Stimulated activated CD8-positive, alpha-beta memory T cell treated with anti-CD3 and anti-CD28 coated beads, Interleukin-4, amount 100 ng/mL, for 4 hours (primary cell): ENCODE measurements at places on chromosomes 7 and 10.

GRCh38 chr10:33215635-33216034 is 118.8 kb downstream of the NRP1 start:
- no peak for DNase-seq

- no peak for DNase-seq
Observed at GRCh38 chr7:82384051-82384464, 59.5 kb downstream of the CACNA2D1 start.

DNA sequence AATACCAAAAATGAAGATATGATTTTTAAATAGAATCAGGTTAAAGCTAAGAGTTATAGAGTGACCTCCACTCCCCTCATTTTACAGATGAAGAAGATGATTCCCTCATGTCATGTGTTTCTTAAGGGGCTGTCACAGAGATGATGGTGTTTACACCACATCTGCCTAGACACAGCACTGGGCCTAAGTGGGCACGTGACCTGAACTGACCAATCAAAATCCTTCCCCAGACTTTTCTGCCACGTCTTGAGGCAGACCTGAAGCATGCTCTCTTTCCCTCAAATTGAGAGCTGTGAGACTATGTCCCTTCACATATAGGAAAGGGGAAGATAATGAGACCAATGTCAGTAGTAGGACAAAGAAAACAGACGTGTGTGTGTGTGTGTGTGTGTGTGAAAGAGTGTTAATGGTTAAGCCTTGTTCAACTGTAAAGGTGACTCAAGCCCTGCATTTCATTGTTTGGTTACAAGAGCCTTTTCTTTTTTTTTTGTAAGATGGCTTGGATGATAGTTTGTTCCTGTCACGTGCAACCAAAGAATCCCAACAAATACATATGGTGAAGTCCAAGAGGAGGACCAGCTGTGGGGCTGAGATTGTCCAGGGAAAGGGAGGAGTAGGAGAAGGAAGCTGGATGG is 172.8 kb upstream of the AOAH start:
- DNase-seq, result no peak

GRCh38 chr10:118753331-118754228 is 1.2 kb downstream of the CACUL1 start:
- no peak for DNase-seq

DNA sequence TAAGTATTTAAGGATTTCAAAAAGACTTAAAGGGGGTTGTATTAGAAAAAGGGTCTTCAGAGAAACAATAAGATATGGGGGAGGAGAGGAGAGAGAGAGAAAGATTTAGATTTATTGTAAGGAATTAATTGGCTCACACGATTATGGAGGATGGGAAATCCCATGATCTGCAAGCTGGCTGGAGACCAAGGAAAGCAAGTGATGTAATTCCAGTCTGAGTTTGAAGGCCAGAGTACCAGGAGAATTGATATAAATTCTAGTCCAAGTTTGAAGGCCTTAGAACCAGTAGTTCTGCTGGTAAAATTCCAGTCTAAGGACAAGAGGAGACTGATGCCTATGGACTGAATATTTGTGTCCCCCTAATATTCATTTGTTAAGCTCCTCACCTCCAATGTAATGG is 20.6 kb upstream of the SLC13A1 start:
- no peak for DNase-seq

- no peak for DNase-seq
Observed at GRCh38 chr10:74104480-74104879, 46.1 kb downstream of the AP3M1 start.

DNA sequence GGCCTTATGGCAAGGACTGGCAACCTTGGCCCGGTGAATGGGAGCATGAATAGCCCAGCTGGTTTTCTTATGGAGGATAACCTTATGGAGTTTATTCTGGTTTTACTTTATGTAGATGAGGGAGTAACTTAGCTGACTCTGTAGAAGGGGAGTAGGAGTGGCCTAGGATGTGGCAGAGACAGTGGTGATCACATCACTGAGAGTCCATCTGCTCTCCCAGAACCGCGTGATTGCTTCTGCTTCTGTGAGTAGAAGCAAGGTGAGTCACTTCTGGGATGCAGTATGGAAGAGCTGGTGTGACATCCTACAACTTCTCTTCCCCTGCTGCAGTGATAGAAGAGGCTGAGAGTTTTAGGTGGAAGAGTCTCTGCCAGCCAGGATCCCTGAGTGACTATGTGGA is 129.2 kb downstream of the RPS24 start:
- DNase-seq, result no peak

GRCh38 chr10:121647401-121647800 is 49.2 kb upstream of the FGFR2 start:
- DNase-seq, result no peak

DNA sequence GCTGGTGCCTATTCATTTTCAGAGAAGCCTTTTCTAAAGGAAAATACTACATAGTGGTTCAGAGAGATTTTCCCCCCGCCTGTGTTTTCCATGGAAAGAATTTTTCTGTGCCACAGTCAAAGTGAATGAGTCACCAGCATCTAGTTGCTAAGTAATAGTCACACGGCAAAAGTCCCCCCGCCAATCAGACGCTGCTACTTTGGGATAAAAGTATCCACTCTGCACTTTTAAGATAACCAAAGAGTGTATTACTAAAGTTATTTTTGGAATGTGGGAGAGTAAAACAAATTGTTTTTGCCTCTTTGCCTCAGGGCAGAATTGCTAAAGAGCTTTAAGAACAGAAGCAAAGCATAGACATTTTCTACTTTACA is 23.5 kb downstream of the ABLIM1 start:
- no peak for DNase-seq

DNA sequence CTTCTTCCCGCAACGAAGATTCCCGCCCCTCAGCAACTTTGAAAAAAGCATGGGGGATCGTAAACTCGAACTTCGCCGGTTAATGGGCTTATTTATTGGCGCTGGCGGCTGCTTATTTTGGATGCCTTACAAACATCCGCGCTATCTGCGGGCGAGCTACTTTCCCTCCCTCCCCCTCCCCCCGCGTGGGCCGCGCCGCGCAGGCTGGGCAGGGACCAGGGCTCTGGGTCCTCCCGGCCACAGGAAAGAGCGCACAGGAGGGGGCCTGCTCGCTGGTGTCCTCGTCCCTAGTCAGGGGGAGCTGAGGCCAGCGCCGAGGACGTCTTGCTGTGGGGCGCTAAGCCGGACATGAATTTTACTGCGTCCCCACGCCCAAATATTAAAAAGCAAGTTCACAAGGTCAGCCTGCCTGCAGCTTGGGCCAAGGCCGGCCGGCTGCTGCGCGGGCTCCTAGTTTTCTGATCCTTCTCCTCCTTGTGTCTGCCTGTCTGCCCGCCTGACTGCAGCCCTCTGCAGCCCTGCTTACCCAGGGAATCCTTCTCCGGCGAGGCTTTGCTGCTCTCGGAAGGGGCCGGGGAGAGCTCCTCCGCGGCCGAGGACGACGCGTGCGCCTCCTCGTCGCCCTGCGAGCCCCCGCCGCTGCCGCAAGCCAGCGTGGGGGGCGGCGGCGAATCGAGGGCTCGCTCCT is 1.2 kb downstream of the HOXA10 start:
- no peak for DNase-seq

DNA sequence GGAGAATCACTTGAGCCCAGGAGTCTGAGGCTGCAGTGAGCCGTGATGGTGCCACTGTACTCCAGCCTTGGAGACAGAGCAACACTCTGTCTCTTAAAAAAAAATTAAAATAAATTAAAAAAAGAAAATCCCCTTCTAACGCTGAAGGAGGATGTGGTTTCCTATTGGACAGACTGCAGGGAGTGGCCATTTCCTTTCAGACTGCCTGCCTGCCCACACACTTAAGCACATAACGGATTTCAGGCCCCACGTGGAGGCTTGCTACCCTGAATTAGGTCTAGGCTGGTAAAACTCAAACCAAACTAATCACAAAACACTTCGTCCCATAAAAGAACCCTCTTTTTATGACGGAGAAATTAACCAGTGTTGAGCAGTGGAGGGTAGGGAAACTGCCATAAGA is 34.0 kb downstream of the GATA3 start:
- no peak for DNase-seq

- DNase-seq, result no peak
Observed at GRCh38 chr10:125515571-125515970, 167.4 kb downstream of the TEX36 start.

- DNase-seq, result no peak
Observed at GRCh38 chr10:74502963-74503608, 323.3 kb upstream of the KAT6B start.

DNA sequence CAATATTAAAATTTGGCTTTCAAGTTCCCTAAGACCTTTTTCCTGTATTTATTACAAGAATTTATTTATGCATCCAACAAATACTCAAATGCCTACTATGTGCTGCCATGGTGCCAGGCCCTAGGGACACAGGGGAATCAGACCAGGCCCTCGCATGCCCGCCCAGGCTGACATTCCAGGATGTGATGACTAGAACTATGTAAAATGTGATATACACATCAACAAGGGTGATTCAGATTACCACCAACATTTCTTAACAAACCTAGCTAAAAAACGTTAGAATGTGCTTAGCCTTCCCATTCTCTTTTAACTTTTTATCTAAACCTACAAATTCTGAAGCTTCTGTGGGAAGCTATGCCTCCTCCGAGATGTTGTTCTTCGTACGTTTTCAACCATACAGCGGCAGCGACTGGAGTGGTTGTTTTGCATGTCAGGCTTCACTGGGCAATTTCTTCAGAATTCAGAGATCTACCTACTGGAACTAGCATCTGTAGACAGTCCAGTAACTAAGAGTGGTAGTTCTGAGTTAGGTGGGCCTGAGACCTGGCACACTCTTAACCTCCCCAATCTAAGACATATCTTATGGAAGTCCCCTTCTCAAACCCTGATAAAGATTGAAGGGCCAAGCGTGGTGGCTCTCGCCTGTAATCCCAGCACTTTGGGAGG is 22.1 kb downstream of the GNA12 start:
- no peak for DNase-seq

- DNase-seq, result no peak
Observed at GRCh38 chr10:93280121-93280698, 201.9 kb downstream of the MYOF start.

- no peak for DNase-seq
Observed at GRCh38 chr7:141674171-141674671, 27.7 kb downstream of the DENND11 start.
